Hindlimb muscle (tissue), 1 donor: ENCODE measurements at places on chromosomes 12 and 14. TPM values are rescaled to one million over a fixed set of nuclear protein-coding genes. Genes with fewer than 3 reads are reported as not detected.

TMEM132D gene
- polyA plus RNA-seq, result 1.2 TPM

DNA sequence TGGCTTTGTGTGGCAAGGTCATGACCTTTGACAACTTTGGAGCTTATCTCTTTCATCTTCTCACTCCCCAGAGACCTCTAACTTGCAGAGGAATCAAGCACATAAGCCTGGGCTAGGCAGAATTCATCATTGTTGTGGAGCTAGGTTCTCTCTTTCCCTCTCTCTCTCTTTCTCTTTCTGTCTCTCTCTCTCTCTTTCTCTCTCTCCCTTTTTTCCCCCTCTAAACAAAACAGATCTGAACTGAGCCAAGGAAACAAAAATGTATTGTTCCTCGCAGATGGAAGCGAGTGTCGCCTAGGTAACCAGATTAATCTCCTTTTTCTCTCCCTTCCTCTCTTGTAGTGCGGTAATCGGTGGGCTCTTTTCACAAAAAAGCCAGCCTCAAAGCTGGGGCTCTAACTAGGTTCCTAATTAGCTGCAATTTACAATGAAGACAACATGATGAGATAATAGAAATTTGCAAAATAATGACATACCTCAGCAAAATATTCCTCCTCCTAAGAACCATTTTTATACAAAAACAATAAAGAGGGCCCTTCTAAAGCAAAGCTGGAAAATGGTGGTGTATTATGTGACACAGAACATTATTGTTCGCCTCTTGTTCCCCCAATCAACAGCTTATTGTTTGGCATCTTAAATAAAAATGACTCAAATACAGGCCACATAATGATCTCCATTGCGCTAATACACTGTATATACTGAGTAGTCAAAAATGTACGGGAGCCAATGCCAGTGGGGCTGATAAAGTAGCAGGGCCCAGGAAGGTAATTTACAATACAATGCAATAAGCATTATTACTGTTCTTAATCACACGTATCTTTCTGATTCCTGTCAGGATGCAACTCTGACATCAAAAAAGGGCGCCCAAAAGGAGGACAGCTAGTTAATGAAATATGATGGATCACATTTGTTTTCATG, 65.7 kb upstream of the SOX5 start:
- DNase-seq, result no peak

GRCh38 chr14:101559624-101560533, 1.4 kb upstream of the DIO3 start:
- DNase-seq, result no peak

PZP gene
- polyA plus RNA-seq, result 0.52 TPM

DNA sequence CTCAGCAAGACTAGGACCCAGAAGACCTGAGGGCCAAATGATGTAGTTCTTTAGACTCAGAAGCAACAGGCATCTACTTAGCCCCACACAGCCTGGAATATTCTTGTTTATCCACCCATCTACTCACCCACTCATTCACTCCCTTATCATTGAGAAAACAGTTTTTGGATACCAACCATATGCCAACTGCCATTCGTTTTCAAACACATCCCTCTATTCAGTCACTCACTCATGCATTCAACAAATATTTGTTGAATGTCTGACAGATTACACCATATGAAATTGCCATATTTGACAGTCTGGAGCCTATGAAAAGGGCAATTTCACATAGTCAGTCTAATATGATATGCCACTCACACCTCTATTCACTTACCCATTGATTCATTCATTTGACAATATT, 103.2 kb downstream of the NT5DC3 start:
- no peak for DNase-seq

MYF5 gene
- polyA plus RNA-seq, result 29.5 TPM

SDSL gene
- polyA plus RNA-seq, result 2.3 TPM

DAAM1 gene
- 45.6 TPM for polyA plus RNA-seq

ASCL1 gene
- polyA plus RNA-seq, result not detected

- no peak for DNase-seq
These were observed 29.3 kb downstream of the NIN start for GRCh38 chr14:50801706-50802105.

HOXC12 gene
- 0.48 TPM for polyA plus RNA-seq

DNA sequence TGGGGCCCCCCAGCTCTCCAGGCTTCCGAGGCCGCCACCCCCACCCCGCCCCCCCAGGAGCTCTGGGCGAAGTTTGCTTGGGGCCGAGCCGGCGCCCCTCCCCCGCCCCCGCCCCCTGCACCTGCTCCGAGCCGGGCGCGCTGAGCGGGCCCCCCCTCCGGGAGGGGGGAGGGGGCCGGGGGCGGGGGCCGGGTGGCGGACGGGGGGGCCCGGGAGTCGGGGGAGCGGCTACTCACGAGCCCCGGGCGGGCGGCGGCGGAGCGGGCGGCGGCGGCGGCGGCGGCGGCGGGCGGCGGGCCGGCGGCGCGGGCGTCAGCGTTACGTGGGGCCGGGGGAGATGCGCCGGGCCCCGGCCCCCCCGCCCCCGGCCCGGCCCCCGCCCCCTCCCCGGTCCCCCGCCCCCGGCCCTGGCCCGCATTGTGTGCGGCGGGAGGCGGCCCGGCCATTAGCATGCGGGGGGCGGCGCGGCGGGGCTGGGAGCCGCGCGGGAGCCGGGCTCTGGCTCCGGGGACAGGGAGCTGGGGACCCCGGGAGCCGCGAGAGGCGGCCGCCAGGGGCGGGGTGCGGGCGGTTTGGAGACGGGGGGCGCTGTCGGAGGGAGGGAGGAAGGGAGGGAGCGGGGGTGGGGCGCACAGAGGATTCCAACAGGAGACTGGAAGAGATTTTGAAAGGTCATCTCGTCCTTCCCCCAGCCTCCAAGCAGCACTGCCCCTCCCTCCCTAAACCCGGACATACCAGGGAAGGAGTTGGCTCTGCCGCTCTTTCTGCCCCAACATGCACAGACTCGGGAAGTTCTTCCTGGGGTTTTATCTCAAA, at the start of gene ZNF219:
TSS of gene ZNF219 (minus strand) at position 580 of the 816 bp plus-strand sequence. CDS start 5,064 bp downstream, outside the sequence.
- no peak for DNase-seq

NOS1 gene
- polyA plus RNA-seq, result 0.77 TPM

DNA sequence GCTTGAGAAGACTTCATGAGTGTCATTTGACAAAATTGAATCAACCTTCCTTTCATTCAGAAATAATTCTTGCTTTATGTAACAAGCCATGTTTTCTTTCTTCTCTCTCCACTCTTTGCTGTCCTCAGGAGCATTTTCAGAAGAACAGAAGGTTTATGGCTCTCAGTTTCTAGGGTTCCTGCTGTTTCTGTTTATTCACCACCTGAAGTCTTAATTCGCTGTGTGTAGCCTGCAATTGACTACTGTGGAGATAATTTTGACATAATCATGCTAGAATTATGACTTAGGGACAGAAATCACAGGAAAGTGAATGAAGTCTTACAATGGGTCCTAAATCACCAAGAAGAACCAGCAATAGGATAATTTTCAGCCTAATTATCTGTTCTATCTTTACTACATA, 7.2 kb upstream of the PLEKHG7 start:
- DNase-seq, result no peak

GRCh38 chr12:23303220-23303619, 646.2 kb downstream of the SOX5 start:
- DNase-seq, result no peak

DNA sequence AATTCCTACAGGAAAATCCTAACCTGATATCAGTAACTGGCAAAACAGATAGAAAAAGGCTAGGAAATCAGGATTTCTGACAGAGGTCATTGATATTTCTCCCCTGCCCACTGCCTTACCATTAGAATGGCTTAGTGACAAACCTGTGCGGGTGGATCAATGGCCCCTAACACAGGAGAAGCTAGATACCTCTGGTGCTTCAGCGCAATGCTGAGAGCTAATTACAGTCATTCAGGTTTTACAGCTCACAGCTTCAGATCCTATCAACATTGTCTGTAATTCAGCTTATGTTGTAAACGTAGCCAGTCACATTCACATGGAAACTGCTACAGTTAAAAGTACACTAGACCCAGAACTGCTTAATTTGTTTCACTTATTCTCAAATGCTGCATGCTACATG, 17.4 kb upstream of the SLC10A1 start:
- no peak for DNase-seq

- DNase-seq, result no peak
These were observed 601.8 kb upstream of the ATXN7L3B start for GRCh38 chr12:73935817-73936216.

PFDN5 gene
- polyA plus RNA-seq, result 416 TPM
